ENCODE measurements at places on chromosomes 2 and 18.

DNA sequence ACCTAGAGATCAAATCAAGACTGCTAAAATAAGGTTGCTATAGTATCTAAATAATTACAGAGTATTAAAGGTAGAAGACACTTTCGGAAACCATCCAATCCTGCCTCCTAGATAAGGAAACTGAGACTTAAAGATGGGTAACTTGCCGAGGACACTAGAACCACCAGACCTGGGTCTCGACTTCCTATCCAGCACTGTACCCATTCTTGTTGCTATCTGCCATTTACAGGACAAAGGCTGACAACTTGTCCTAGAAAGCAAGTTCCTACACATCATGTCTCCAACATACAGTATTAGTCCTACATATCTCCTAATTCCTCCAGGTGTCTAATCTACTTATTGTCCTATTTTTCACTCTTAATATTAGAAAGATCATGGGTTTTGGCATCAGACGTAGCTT lies 37.7 kb downstream of the TRAK2 start:
- no peak for DNase-seq

DNA sequence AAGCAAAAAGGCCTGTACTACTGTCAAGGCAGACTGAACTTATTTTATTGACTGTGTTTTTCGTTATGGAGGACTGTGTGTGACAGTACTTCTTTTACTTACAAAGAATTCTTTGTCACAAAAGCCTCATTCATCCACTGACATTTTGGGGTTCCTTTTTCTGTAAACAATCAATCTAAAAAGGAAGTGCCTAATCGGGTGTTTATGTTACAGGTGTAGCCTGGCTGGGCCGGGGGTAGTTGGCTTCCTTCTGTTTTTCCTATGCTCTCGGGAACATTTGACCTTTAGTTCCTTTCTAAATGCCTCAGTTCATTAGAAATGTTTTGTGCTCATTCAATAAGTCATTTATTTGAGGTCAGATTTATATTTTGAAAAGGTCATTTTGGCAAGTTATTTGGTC lies 8.3 kb downstream of the ZCCHC2 start:
- DNase-seq = no peak

- DNase-seq = no peak
Measured at GRCh38 chr2:74525717-74526648, at the start of gene DQX1. Gene DQX1 (minus strand): TSS chr2:74526231. CDS start chr2:74525729, 502 bp downstream.

GRCh38 chr2:64291181-64291580 lies 147.0 kb upstream of the PELI1 start:
- DNase-seq = no peak

DNA sequence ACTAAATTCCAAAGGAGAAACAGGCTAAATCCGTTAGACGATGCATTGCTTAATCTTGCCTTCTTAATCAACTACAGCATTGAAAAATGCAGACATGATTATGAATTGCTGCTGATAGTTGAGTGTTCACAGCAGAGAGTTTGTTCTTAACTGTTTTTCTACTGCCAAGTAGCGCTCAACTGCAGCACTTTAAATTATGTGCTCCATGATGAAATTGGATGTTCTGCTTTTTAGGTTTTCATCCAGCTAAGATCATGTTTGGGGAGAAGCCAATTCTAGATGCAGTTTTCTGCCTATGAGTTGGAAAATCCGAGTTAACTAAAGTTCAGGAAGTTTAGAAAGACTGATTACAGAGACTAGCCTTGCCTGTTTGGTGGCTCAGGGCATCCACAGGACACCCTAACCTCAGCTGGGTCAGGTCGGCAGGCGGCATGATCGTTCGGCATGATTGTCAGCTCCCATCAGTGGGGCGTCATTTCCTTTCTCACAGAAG lies 119.4 kb upstream of the PIEZO2 start:
- no peak for DNase-seq

Measured in stimulated activated CD8-positive, alpha-beta memory T cell treated with anti-CD3 and anti-CD28 coated beads, Interleukin-7, amount 100 ng/mL, for 1 hour (primary cell).